ENCODE measurements at places on chromosomes 5 and 9.

GRCh38 chr5:71757590-71758543 lies 38.8 kb downstream of the CARTPT start:
- DNase-seq = peak; percentile 19

DNA sequence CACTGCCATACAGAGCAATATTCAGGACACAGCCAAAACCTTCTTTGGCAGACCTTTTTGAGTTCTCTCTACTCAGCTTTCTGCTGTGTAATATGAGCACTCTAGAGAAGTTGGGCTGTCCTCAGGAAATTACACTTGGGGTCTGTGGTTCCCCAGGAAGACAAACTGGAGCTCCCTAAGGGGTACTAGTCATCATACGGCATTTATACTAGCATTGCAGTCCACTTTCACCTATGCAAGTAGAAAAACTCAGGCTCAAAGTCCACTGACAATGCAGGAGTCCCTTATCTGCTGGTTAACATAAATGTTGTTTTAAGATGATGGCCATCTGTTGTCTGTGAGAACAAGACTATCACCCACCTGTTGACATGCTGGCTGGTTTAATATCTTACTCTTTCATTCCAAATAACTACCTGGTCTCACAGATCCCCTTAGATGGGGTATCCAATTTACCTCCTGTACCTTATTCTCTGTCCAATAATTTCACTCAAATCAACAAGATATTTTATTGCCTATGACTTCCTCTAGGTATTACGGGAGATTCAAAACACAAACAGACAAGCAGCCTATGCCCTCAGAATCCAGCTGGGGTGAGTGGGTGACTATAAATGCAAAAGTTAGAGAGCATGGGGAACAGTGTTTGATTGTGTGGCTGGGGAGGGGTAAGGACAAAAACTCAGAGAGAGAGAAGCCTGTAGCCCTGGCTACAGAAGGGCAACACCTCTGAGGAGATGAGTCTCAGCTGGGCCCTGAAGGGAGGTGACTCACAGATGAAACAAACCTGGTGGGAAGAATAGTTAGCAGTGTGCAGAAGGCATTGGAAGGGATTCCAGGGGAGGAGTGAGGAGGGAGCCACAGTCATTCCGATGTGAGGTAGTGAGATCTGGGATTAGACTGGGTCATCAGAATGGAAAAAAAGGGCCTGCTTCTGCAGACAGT lies 10.2 kb downstream of the DOCK8 start:
- no peak for DNase-seq

DNA sequence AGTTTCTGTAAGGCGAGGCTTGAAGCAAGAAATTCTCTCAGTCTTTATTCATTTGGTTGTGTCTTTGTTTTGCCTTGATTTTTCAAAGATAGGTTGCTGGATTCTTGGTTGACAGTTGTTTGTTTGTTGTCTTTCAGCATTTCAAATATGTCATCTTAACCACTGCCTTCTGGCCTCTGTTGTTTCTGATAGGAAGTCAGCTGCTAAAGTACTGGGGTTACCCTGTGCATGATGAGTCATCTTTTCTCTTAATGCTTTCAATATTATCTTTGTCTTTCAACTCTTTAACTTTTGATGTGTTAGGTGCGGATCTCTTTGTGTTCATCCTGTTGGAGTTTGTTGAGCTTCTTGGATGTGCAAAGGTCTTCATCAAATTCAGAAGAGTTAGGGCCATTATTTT lies 1571.3 kb downstream of the MAT2B start:
- DNase-seq = no peak

GRCh38 chr5:141914199-141914743 lies 9.4 kb upstream of the DELE1 start:
- peak; percentile 45 for DNase-seq

DNA sequence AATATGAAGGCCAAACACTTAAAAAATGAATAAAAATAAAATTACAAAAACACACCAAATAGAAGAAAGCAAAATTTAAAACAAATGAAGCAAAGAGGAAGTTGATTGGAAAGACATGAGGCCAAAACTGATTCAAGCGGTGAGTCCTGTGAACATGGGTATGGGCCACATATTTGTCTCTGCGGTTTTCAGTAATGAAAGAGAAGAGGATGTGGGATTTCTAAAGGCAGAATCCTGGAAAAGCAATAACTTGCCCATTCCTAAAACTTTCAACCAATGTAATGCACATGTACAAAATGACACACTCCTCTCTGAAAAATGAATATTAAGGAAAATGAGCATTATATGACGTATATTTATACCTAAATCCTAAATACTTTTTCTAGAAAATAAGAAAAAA lies 263.7 kb downstream of the SEMA5A start:
- DNase-seq = no peak

DNA sequence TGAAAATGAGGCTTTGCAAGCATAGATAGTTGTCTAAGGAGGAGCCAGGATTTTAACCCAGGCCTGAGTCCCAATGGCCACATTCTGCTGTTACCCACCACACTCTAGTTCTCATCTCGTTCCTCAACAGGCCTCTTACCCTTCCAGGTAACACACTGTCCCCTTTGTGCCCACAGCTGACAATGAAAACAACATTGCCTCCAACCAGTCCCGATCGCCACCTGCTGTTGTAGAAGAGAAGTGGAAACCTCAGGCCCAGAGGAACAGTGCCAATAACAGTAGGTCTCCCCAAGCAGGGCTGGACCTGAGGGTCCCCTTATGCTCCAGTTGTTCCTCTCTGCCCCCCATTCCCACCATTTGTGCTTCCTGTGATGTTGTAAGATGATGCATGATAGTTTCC lies 30.4 kb downstream of the AMBP start:
- no peak for DNase-seq

DNA sequence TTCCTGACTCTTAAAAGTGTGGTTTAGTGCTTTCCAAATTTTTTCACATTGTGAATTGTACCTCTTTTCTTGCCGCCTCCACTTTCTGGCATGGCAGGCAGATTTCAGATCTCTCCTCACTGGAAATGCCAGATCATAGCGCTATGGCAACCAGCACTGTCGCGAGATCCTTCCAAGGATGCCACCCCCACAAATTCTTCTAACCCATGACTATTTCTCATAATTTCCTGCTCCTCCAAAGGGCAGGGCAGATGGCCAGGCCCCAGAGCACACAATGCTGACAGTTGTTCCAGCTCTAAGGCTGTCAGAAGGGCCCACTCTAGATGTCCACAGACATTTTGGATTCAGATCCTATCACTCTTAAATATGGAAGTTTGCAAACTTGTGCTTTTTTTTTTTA lies 446.2 kb upstream of the RIOK2 start:
- no peak for DNase-seq

GRCh38 chr5:157285310-157286035 lies 19.6 kb downstream of the CYFIP2 start:
- no peak for DNase-seq

DNA sequence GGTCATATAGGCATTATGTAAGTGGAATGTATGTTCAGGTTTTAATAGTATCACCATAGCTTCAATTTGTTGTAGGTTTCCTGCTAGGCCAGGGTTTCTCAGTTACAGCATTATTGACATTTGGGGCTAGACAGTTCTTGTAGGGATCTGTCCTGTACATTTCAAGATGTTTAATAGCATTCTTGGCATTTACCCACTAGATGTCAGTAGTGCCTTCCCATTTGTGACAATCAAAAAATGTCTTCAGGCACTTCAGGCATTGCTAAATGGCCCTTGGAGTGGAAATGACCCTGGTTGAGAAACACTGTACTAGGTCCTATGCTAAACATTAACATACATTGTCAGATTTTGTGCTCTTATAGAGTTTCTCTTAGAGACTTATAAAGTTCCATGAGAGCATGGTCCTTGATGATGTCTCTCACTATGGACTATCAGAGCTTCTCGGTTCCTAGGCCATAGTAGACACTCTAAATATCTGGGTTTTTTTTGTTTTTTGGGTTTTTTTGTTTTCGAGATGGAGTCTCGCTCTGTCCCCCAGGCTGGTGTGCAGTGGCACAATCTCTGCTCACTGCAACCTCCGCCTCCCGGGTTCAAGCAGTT lies 1.4 kb downstream of the KIF20A start:
- DNase-seq = peak; percentile 87

- DNase-seq = no peak
These were observed 146.1 kb upstream of the HMHB1 start for GRCh38 chr5:143665866-143666265.

- peak; percentile 70 for DNase-seq
These were observed 67.8 kb downstream of the FAT2 start for GRCh38 chr5:151523335-151523734.

- DNase-seq = no peak
These were observed 6.2 kb downstream of the OR2S2 start for GRCh38 chr9:35951736-35952135.

GRCh38 chr9:115808695-115809094 lies 344.9 kb upstream of the PAPPA start:
- DNase-seq = no peak

DNA sequence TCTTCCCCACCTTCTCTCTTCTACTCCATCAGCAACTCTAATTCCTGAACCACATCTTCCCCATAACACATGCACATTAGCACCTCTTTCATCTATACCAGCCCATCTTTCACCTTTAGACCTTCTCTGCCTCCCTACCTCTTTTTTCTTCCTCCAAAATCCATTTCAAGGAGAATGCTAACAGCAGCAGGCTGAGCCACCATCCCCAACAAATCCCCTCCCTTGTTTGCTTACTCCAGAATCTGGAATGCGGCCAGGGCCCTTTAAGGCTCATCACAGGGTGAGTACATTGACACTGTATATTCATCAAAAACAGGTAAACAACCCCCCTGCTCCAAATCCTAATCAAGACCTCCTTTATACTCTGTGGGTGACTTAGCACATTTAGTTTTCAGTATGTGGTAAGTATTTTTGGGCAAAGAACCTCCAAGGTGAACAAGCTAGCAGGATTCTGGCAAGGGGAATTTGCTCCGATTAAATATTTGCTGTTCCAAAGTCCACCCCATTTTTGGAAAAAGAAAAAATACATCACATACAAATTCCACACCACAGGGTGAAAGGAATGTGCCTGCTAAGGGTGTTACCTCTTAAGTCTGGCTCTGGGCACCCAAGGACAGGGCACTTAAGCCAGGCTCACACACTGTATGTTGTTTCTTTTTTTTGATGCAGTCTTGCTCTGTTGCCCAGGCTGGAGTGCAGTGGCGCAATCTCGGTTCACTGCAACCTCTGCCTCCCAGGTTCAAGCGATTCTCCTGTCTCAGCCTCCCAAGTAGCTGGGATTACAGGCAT lies 71.4 kb downstream of the SERINC5 start:
- DNase-seq = no peak

DNA sequence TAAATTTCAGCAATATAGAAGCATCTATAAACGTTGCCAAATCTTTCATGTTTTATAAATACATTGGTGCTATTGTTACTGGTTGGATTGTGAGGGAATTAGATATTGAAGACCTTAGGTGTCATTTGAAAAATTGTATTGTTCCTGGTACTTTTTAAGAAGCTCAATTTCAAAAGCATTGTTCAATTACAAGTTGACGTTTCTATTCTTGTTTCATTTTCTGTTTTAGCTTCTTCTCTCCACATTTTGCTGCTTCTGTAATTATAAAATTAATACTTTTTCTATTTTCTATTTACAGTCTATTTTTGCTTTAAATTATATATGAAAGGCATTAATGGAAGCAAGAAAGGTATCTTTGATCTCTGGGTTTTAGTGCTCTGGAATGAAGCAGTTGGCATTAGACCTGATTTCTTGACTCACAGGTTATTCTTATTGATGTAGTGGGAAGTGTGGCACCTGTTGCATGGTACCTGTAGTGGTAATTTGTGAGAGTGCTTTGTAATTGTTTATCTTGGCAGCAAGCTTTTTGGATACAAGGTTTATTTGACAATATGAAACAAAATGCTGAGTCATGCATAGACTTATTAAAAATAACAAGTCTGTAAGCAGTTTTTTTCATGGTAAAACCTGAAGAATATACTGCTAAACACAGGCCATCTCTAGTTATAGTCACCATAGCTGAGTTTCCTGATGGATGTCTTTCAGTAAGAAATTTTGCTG lies 13.2 kb downstream of the MACIR start:
- DNase-seq = no peak

GRCh38 chr5:172140866-172141265 lies 47.2 kb downstream of the STK10 start:
- no peak for DNase-seq

DNA sequence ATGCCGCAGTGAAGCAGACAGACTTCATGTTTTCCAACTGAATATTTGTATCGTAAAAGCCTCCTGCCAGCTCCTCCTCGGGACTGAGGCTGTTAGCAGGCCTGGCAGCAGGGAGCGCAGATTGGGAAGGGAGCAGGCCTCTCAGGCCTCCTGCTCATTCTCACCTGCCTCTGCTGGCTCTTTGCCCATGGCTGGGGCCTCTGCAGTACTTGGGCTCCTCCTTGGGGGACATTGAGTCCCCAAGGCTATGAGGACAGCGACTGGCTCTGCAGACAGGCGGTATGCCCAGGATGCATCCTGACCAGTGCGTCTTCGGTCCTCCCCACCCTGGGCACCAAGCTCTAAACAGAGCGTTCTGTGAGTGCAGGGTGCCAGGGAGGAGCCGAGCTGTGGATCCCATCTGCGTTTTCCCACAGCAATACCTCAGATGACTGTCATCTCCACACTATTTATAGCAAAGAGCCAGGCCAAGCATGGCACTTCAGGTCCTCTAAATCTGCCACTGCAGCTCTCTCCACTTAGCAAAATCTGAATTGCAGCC lies 38.7 kb downstream of the TSTD2 start:
- DNase-seq = no peak

DNA sequence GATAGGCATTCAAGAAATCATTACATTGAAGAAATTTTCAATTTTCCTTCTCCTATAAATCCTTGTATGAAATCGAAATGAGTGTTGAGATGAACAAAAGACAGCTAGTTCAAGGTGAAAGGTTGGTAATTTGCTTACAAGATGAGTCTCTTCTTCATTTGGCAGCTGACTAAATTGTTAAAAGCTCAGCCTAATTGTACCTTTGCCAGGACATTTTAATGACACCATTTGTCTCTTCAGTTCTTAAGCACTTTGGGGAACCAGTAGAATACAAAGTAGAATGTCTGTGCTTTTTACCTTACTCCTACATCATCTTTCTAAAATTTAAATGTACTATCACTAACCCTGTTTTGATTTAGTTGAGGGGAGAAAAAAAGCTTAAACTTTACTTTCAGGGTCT lies 59.4 kb downstream of the GRAMD2B start:
- no peak for DNase-seq

GRCh38 chr5:171476701-171477100 lies 57.3 kb downstream of the FGF18 start:
- DNase-seq = peak; percentile 28

GRCh38 chr9:136603901-136604814 lies 58.3 kb upstream of the NOTCH1 start:
- no peak for DNase-seq

GRCh38 chr5:180330810-180331646 lies 22.1 kb downstream of the GFPT2 start:
- peak; percentile 12 for DNase-seq
